Astrocyte of the cerebellum (primary cell): ENCODE measurements at places on chromosomes 12 and 14.

- DNase-seq = no peak
Observed at GRCh38 chr12:120783197-120783596, 57.6 kb downstream of the ACADS start.

DNA sequence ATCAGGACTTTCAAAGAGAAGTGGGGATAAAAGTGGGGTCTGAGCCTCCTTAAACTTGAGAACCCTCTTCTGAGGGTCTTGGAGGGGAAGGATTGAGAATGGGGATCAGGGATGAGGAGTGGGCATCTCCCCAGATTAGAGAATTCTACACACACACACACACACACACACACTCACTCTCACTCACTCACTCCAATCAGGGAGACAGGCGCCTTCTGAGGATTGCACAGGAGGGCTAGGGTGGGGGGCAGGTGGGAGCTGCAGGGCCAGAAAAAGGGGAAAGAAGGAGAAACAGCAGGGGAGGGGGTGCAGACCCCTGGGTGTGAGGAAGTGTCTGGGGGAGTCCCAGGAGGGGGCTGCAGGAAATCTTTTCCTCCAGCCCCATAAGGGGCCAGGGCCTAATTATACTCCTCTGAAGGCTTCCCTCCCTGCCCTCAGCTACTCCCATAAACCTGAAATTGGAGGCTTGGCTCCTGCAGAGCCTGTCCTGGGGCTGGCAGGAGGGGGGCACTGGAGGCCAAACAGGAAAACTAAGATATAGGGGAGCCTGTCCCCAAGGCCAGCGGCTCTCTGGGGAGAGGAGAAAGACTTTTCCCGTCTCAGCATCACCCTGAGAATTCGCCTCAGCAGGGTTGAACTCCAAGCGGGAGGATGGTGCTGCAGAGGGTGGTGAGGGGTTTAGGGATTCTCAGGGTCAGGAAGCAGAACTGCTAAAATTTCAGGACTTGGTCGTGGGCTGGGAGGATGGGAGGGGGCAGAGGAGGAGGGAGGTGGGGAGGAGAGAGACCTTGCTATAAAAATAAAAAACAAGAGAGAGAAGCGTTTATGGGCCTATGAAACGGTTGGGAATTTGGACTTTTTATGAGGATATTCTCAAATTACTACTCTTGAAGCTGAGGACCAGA lies 1.6 kb downstream of the HOXC9 start:
- no peak for DNase-seq

DNA sequence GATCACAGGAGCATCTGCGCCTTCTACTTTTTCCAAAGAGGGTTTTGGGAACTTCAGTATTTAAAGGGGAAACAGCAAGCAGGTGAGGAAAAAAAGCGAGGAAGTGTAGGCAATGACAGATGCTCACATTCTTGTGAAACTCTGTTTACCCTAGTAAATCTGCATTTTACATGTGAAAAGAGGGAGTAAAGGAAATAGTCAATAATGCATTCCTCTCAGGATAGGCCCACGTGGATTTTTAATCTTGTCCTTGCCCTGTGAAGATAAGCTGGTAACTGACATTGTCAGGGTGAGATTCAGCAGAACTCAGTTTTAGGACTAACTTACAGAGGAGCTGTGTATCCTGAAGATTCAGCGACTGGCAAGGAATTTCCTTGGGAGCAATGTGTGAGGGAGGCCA lies 1119.2 kb upstream of the TMEM132C start:
- DNase-seq = no peak

GRCh38 chr14:101851736-101852405 lies 90.4 kb downstream of the PPP2R5C start:
- DNase-seq = no peak

GRCh38 chr14:67232066-67232465 lies 9.2 kb upstream of the PALS1 start:
- no peak for DNase-seq

DNA sequence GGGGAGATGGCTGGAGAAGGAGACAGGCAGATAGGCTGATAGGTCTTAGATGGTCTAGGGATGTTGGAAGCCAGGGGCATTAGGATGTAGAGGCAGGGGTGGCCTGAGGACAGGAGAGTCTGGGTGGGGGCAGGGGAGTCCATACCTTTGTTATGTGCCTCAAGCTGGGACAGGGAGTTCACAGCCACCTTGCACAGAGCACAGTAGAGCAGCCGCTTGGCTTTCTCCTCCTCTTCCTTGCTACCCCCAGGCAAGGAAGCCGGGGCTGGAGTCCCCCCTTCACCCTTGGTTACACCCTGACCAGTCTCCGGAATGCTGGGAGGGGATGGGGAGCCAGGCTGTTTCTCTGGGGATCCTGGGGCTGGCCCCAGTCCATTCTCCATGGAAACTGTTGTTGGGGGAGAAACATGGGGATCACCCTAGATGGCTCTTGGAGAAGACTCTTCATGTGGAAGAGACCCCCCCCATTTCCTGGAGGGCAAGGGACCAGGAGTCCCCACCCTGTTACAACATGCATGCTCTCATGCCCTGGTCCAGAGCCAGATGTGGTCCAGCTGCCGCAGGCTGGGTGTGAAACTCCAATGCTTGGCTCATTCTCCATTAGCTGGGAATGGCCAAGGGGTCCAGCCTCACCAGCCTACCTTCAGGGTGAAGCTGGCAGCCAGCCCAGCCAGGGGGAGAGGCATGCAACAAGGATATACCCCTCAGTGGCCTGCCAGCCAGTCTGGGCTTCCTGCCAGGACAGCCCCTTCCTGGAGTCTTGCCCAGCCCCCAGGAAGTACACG lies 7.2 kb upstream of the GPR84 start:
- no peak for DNase-seq

DNA sequence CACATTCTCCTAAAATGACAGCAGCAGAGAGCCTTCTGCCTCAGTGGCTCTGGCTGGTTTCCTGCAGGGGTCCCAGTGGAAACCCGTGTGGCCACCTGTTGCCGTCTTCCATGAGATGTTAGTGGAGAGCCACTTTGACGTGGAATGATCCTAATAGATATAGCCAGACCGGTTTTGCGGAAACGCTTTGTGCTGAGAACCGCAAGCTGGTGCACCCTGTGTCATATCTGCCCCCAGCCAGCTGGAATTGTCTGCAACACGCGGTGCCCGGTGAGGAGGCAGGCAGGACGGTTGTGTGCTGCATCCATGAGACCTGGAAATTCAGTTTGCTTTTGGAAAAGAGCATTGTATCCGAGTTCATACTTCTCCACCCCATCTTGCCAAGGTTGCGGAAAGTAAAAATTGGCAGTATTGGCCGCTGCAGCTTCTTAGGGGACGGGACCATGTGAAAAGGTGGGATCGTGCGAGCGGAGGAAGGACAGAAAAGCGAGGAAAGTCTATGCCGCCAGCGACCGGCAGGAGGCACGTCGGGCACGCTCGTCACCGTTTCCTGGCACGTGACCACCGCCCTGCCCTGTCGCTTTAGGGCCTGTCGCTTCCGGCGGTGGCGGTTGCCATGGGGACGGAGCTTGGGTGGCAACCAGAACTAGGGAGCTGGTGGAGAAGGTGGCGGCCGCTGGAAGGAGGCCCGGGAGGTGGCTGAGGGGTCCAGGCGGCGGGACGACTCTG lies at the start of gene CFAP251:
CFAP251 (plus strand) TSS at position 643 of the 729 bp plus-strand sequence. CDS start 2,714 bp downstream, outside the sequence.
- DNase-seq = peak; percentile 31

GRCh38 chr14:34247605-34248004 lies 214.4 kb downstream of the SPTSSA start:
- no peak for DNase-seq

GRCh38 chr12:47753021-47754001 lies 5.4 kb downstream of the RAPGEF3 start:
- no peak for DNase-seq

GRCh38 chr12:70724444-70724843 lies 87.2 kb upstream of the PTPRB start:
- no peak for DNase-seq

DNA sequence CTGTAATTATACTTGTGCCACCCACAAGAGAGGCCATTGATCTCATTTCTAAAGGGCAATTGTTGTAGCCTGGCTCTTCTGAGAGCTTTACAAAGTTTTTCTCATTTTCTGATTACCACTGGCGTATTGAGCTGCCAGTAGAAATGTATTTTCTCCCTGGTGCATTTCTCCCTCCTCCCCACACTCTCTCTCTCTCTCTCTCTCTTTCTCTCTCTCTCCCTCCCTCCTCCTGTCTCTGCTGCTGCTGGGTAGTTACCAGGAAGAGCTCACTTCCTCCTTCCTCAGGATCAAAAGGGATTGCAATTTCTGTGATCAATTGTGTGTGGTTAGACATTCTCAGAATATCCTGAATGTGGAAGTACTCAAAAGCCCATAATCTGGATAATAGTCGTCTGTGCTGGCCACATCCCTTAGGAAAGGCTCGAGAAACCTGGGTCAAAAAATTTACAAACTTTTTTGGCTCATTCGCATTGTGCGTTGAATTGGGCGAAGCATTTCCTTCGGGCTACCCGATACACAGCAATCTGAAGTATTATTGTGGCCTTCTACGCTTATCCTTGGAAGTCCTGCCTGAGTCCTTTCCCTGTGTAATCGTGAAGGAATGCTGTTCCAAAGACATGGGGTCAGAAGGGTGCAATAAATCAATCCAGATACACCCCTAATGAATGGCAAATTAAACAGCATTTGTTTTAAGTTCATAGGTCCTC lies 254.8 kb downstream of the MSRB3 start:
- no peak for DNase-seq

- no peak for DNase-seq
Observed at GRCh38 chr14:36773558-36773957, 111.9 kb downstream of the PAX9 start.

GRCh38 chr14:103107455-103107854 lies 12.9 kb downstream of the EXOC3L4 start:
- no peak for DNase-seq

GRCh38 chr12:2299206-2299605 lies 246.4 kb downstream of the CACNA1C start:
- DNase-seq = no peak

DNA sequence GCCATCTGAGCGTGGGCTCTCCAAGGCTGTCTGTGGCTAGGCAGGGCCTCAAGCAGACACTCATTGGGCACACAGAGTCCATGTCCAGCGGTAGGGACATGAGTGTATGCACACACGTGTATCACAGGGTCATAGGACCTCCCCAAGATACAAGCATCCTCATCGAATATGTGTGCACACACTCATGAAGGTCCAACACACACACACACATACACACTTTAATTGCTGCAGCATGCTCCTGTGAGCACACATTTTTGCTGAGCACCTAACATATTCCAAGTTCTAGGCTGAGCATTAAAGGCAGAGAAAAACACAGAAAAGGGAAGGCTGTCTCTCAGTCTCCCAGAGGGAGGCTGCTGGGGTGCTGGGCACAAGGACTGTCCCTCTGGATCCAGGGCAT lies 59.3 kb upstream of the TBX3 start:
- DNase-seq = no peak

DNA sequence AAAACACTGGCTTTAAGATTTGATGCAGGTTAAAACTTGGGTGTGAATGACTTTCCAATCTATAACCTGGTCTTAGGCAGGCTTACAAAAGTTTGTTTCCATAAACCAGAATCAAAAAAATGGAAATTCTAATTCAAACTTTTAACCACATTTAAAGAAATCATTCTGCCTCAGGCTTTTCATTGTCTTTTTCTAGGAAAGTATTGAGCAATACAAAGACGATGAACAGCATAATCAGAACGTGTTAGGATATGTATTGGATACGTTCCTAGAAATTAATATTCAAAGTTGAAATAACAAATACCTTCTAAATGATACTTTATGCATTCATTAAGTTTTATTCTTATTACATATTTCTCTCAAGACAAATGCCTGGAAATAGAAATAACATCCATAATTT lies 172.9 kb downstream of the CEP128 start:
- no peak for DNase-seq

DNA sequence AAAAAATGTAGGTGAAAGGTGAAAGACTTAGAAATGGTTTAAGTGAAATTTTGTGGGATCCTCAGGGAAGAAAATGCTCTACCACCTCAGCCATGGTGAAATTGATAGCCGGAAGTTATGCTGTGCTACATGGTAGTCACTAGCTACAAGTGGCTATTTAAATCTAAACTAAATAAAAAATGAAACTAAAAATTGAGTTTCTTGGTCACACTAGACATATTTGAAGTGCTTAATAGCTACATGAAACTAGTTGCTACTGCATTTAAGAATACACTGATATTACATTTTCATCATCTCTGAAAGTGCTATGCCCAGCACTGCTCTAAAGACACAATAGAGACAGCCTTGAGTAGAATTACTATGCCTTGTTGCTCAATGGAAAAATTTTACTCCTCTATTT lies 10.3 kb upstream of the SLCO1B3 start:
- no peak for DNase-seq

- no peak for DNase-seq
Observed at GRCh38 chr12:12115514-12115913, 44.8 kb downstream of the BCL2L14 start.

- DNase-seq = peak; percentile 13
Observed at GRCh38 chr12:70719672-70720420, 82.6 kb upstream of the PTPRB start.

DNA sequence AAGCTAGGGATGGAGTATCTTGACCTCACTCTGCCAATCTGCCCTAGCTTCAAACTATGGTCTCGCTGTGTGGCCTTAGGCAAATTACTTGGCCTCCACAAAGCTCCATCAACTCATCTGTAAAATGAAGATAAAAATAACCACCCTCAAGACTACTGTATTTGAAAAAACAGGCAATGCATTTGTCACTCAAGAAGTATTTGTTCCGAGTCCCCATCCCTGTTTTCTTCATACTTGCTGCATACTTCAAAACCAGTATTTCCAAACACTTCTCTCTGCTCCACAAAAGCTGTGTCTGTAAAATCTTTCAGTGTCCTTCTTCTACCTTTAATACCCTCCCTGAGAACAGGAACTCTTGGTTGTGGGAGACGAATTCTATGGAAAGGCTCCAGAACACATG lies 47.9 kb downstream of the GTF2A1 start:
- no peak for DNase-seq

DNA sequence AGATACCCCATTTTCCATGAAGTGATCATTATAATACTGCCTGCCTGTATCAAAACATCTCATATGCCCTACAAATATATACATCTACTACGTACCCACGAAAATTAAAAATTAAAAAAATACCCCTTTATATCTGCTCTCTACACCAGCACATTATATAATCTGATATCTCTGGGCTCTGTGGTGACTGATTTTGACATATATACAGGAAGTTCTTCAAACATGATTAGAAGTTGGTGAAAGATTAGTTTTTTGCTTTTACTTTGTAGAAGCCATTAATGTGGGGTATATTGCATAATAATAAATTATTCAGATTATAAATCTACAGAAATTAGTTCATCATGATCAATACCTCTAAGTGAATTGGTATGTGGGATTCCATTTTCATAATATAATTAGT lies 126.7 kb upstream of the MDM1 start:
- no peak for DNase-seq

DNA sequence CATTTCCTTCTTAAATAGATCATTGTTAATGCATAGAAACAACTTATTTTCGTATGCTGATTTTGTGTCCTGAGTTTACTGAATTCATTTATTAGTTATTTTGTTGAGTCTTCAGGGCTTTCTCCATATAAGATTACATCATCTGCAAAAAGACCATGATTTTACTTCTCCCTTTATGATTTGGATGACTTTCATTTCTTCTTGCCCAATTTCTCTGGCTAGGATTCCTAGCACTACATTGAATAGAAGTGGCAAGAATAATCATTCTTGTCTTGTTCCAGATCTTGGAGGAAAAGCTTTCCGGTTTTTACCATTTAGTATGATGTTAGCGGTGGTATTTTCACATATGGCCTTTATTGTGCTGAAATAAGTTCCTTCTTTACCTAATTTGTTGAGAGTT lies 303.0 kb upstream of the RTL1 start:
- no peak for DNase-seq

GRCh38 chr12:79959484-79959883 lies 24.6 kb upstream of the PPP1R12A start:
- DNase-seq = no peak
